ENCODE measurements at places on chromosomes 1 and 21.

- no peak for DNase-seq
Measured at GRCh38 chr1:209549443-209550205, 33.9 kb upstream of the CAMK1G start.

- no peak for DNase-seq
Measured at GRCh38 chr1:19179597-19180264, 30.3 kb downstream of the UBR4 start.

DNA sequence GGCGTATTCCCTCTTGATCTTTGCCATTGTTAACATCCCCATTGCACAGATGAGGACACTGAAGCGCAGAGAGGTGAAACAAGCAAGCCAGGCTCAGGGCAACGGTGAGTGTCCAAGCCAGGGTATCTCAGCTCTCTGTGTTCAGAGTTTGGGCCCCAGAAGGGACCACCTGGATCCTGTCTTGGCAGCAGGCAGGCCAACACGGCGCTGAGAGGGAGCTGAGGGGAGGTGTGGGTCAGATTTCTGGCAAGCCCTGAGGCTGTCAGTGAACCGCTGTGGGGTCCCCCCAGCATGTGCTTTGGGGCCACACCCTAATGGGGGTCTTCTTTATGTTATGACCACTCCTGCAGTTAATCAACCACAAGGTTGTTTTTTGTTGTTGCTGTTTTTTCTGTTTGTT is 23.1 kb downstream of the NEK2 start:
- no peak for DNase-seq

- no peak for DNase-seq
Measured at GRCh38 chr1:37954316-37954971, 7.6 kb upstream of the INPP5B start.

DNA sequence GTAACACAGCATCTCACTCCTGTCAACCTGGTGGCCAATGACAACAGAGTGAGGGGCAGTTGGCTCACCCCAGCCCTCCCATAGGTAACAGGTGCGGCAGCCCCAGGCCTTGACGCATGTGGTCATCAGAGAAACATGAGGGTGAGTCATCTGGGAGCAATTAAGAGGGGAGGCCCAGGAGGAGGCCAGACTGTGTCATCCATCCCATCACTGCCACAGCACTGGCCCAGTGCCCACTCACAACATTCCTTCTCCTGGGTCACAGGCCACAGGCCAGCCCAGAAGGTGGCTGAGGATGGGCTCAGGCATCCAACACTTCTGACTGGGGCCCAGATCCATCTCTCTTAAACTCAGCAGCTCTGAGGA is 17.1 kb downstream of the TEX35 start:
- no peak for DNase-seq

DNA sequence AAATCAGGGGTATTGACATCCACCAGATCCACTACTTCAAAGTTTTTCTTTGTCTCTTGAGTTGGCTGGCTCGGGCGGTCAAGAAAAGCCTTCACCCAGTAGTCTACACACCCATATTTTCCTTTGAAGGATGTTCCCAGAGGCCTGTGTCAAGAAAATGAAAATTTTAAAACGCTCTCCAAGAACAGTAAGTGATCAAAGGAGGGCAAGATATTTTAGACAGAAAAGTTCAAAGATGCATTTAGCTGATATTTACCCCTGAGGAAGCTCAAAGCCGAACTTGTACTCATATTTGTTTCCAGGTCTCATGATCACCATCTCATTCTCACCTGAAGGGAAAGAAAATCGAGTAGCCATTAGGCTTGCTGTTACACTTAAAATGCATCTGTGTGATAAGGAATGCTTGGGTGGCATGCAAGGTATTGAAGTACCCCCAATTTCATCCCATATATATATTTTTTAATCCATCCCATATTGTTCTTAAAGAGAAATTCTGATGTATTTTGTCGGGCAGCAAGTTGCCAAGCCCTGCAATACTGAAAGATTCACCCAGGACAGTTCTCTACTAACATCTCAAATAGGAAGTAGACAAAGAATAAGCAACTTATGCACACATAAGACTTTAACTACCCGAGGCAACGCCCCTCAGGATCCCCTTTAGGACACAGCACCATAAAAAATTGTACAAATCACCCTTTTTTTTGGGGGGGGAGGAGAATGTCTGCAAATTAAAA is 1.1 kb downstream of the TXNIP start:
- no peak for DNase-seq

DNA sequence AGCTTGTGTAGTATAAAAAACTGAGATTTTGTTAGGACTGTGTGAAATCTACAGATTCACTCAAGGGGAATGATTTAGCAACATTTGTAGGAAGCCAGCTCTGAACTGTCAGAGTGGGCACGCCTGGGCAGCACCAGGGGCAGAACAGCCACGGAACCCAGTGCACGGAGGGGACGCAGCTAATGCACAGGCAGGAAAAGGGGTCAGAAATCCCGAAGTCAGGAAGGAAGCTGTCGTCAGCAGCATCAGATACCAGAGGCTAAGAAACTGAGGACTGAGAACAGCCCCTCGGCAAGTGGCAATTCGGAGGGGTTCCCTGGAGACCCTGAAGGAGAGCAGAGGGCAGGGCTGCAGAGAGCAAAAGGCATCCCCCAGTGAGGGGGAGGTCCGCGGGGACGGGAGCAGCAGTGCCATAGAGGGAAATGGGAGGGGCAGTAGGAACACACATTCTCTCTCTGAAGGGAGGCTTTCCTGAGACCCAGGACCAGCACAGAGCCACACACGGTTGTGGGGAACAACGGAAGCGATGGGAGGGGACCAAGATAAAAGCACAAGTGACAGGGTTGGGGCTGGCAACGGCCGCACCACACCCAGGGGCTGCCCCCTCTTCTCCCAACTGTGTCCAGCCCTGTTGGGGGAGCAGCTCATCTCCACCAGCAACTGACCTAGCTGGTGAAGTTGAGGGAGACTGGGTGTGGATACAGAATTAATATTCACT is 12.7 kb downstream of the UBE2J2 start:
- no peak for DNase-seq
